Neural progenitor cell (in vitro differentiated cells): ENCODE measurements at places on chromosomes 1 and 21. TPM values are rescaled to one million over a fixed set of nuclear protein-coding genes. Genes with fewer than 3 reads are reported as not detected.

DNA sequence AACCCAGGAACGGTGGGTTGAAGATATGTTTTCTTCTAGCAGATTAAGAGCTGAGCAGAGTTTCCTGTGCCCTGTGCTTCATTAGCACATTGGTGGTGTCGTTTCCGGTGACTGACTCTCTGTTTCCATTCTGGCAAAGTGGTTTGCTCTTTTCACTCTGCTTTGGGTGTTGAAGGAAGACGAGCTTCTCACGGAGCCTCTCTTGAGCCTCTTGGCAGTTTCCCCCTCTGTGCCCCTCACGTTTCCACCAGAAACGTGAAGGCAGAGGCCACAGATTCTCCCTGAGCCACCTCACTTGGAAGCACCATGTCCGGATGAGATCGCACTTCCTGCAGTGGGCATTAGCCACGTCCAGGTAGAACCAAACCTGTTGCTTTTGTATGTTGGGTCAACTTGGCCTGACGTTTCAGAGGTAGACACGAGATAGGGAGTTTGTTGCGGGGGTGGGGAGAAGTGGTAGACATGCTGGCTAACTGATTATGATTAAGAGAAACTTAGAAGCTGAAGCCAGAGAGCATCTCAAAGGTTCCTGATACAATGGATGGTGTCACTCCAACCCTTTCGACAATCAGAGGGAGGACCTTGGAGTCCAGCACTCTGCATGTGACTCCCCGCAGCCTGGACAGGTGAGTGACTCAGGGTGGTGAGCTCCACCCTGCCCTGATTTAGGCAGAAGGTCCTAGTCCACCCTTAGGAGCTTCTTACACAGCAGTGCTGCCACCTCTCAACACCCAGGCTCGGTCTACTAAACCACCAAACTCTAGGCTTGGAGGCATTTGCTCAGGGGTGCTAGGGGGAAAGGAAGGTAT, at the start of gene LAX1:
TSS of gene LAX1 (plus strand) at position 155 of the 809 bp plus-strand sequence. CDS start at position 538, 383 bp downstream.
- no peak for DNase-seq
- H3K27me3 ChIP-seq: no peaks in the 10 kb centered on the region
- no peaks in the 10 kb centered on the region for H3K4me1 ChIP-seq
- no peak within 1 kb of the TSS for H3K27ac ChIP-seq
- H3K4me3 ChIP-seq: no peak within 1 kb of the TSS

BROX gene
- total RNA-seq: 48.5 and 74.7 TPM in 2 replicates

- H3K4me1 ChIP-seq: peaks cover 13% of the 10 kb centered on the region
- H3K27me3 ChIP-seq: peaks cover 100% of the 10 kb centered on the region
- no peak overlapping the region for H3K27ac ChIP-seq
- no peaks in the 10 kb centered on the region for H3K36me3 ChIP-seq
- peak; percentile 61 for DNase-seq
Observed at GRCh38 chr1:63322944-63323864, 837 bp downstream of the FOXD3 start.

ZC3H12A gene
- total RNA-seq: 1.2 and 3.5 TPM in 2 replicates

OR2G6 gene
- total RNA-seq: not detected in 2 replicates
